ENCODE measurements at places on chromosomes 11 and 22.

DNA sequence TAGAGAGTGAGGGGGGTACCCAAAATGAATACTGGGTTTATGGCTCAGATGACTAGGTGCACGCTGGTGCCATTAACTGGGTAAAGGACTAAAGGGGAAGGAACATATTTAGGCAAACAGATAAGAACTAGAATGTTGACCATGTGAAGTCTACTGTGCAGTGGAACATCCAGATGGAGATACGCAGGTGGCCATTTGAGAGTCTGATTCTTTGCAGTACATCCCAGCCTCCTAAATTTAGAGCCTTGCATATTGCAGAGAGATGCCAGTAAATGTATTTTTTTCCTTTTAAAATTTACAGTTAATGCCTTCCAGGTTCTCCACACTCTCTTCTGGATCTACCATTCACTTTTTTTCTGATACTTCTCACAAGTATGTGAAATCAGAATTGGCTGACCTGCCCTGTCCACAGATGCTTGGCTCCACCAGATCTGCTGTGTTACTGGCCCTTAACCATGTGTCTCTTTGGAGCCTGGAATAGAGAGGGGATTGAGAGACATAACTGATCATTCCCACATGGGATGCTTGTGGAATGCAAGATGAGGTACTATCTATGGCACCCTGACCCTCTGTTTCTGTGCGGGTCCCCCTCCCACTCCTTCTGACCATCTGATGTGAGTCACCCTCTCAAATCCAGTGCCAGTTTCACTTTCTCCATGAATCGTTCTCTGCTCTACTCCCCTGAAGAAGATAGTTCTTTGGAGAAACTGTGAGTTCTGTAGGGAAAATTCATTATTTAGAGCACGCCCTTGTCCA is 77.0 kb upstream of the NCAM1 start:
- no peak for DNase-seq

- no peak for DNase-seq
Measured at GRCh38 chr11:85854212-85854556, 999 bp upstream of the CCDC83 start.

DNA sequence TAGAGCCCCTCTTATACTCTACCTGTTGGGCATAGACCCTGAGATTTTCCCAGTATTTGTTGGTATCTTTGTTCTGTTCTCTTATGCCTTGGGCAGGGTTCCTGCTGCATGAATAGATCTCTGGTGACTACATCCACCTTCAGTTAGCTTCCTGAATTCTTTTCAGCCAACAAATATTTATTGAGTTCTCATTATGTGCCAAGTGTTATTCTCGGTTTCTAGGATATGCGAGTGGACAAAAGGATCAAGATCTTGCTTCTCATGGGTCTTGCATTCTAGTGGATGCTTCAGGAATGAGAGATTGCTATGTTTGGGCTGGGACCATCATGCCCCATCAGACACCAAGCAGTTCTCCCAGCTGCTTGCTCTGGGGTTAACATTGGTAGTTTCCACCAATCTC is 340.0 kb downstream of the METTL15 start:
- no peak for DNase-seq

DNA sequence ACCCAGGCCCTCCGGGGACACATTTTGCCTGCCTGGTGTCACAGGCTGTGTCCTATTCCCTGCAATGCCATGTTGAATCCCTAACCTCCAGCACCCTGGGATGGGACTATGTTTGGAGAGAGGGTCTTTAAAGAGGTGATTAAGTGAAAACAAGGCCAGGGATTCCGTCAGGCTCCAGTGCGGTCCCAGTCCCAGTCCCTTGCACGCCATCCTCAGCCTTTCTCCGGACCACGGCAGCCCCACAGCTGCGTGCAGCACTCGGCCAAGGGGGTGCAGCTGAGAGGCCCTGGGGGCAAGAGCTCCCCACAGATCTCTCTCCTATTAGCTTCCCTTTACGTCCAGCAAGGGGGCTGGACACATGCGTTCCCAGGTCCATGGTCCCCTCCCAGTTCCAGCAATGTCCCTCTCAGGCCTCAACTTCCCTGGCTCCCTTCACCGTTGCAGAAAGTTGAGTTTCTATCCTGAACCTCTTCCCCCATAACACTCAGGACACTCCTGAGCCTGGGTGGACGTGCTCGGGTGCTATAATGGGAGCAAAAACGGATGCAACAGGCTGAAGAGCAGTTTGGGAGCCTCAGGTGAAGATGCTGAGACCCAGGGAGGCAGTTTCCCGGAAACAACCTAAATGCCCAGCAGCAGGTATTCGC is 1422.7 kb downstream of the BRD1 start:
- no peak for DNase-seq

DNA sequence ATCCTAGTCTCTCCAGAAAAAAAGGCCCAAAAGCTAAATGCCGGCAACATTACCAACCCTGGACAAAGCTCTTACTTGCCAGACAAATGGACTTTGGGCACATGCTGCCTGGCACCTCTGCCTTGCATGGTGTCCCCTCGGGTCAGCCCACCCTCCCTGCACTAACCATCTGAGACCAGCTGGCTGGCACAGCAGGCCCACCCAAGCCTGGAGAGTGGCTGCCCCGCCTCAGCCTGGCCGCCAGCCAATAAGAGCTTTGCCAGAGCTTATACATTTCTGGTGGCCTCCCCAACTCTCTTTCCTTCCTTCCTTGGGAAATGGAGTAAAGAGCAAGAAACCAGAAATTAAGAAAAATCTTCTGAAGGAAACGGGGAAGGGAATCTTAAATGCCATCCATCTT is 24.5 kb downstream of the MCHR1 start:
- no peak for DNase-seq

GRCh38 chr11:41328324-41328723 is 131.1 kb downstream of the LRRC4C start:
- DNase-seq = no peak

- DNase-seq = no peak
Measured at GRCh38 chr11:16924462-16924825, 89.8 kb downstream of the PLEKHA7 start.
